ENCODE measurements at places on chromosomes 16 and 17.

GRCh38 chr16:52439171-52439701 lies 107.7 kb downstream of the TOX3 start:
- DNase-seq = no peak

GRCh38 chr17:58572846-58573245 lies 58.4 kb upstream of the MTMR4 start:
- DNase-seq = no peak

DNA sequence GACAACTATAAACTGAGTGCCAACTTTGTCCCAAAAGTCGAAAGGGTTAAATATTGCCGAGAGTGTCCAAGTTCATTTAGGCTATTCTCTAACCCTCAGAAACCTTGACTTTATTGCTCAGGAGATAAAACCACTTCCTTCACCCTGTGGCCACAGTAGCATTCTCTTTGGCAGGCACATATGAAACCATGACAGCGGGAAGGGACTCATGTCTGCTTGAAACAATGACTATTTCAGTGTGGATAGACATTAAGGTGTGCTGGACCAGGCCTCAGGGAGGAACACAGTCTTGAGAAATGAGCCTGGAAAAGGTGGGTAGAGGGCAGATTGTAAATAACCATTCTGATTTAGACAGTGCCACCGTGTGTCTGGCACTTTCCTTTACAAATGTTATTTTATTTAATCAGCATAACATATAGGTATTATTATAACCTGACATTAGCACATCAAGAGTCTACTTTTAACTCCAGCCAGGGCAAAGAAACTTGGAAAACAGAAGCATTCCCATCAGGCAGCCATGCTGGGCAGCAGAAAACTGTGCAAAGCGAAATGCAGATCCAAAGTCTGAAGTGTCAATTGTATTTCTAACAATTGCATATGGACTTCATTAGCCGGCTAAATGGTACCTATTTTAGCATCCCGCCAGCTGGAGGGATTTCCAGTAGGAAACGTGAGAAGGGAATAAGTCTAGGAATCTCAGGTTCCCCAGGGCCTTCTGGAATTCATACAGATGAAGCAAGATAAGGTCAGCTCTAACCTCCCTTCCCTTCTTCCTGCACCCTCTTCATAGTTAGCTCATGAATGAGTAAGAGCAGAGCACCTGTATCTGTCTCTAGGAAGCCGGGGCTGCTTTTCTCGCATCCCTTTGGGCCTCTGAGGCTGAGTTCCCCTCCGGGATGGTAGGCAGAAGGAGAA lies 212.8 kb upstream of the ELAC2 start:
- DNase-seq = no peak

GRCh38 chr17:77515227-77515626 lies 374.5 kb downstream of the SEC14L1 start:
- DNase-seq = no peak

Measured in cardiac fibroblast (primary cell).